ENCODE measurements at places on chromosomes 7 and 10. TPM values are rescaled to one million over a fixed set of nuclear protein-coding genes. Genes with fewer than 3 reads are reported as not detected.

DNA sequence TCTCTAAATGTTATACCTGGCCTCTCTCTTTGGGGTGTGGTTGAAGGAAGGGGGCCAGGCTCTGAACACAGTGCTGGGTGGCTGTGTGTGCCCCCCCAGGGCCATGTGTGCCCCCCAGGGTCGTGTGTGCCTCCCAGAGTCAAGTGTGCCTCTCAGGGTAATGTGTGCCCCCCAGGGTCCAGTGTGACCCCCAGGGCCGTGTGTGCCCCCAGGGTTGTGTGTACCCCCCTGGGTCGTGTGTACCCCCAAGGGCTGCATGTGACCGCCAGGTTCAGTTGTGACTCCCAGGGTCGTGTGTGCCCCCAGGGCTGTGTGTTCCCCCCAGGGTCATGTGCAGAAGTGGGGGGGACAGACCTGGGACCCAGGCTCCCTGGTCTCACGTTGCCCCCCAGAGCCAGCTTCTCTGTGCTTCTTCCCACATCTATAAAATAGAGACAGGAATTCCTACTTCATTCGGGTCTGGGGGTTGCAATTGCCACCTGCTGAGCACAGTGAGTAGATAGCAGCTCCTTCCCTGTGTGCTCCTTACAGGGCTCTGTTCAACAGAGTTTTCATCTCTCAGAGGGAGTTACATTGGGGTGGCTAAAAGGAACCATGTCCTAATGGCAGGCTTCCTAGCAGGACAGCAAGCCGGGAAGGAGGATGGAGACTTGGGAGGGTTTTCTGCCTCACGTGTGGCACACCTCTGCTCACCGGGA is 40.7 kb upstream of the AQP1 start:
- DNase-seq: no peak

- no peak for DNase-seq
Measured at GRCh38 chr7:80542398-80542797, 30.5 kb upstream of the GNAT3 start.

GRCh38 chr10:34679177-34679576 is 135.9 kb downstream of the PARD3 start:
- no peak for DNase-seq

DNA sequence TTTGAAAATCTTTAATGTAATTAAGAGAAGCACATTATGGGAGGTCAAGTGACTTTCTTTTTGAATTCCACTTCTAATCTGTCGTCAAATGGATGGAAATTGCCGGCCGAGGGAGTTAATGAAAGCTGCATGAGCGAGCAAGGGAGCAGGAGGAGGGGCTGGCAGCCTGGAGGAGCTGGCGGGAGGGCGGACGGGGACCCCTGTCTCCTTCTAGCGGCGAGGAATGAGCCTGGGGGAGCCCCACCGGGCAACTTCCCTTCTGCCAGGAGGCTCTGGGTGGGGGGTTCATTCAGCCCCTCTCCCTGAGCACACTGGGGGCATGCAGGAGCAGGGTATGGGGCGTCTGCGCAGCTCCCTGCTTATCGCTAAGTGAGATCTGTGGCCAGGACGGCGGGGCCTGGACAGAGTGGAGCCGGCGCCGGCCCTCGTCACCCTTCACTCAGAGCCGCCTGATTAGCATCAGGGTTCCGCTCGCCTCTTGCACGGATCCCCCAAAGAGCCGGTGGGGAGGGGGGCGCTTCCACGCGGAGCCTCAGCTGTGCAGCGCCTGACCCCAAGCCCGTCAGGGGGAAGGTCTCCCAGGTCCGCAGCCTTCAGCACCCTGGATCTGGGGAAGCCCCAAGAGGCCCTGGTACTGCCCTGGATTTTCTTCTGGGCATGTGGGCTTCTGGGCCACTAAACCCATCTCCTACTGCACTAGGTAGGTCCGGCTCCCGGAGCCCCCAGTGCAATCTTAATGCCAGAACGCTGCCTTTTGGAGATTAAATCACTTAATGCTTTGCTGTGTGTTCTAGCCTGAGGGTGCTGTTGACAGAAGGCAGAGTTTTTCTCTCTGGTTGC is 680.8 kb downstream of the LRMDA start:
- DNase-seq: no peak

DNA sequence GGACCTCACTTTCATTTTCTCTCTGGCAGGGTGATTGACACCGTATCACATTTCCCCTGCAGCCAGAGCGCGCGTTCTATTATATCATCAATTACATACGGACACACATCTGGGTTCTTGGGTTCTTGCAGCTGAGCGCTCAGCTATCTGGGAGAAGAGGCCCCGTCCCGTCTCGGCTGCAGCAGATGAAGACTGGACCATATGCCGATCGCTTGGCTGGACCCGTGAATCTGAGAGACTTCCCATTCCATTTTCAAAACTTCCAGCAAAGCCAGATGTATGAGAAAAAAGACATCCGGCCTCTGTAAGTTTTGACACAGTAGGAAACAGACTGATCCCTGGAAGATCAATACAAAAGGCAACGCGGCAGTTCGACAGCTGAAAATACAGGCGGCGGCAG is 99.8 kb downstream of the JCAD start:
- no peak for DNase-seq

Gene FAM24B
- 3.9 TPM for total RNA-seq

All from occipital lobe (tissue), 3 donors.